ENCODE measurements at places on chromosomes 7 and 10. TPM values are rescaled to one million over a fixed set of nuclear protein-coding genes. Genes with fewer than 3 reads are reported as not detected.

- DNase-seq, result no peak
Observed at GRCh38 chr10:125926247-125926646, 29.9 kb downstream of the FANK1 start.

DNA sequence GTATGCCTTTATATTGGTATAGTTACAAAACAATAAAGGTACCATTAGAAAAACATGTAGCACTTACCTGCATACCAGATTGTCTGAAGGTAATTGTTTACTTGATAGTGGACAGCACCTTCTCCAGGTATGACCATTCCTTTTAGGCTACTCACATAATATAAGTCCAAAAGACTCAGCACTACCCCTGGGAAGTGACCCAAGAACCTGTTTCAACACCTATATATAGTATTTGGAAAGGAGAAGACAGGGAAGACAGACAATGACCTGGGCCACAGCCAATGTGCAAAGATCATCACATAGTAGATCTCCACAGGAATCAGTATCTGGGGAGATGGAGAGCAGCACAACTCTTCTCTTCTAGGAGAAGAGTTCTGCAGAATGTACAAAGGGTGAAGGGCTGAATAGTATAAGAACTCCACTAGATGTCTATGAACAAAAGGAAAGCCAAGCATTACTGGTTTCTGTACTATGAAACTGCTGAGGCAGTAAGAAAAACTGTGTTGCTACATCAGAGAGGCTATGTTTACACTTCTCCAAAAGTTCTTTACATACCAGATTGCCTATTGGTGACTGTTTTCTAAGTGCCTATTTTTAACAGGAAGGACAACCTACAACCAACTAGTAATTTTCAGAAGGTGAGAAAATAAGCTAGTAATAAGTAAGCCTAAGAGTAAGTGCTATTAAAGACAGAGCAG, 159.2 kb downstream of the BTAF1 start:
- no peak for DNase-seq

DNA sequence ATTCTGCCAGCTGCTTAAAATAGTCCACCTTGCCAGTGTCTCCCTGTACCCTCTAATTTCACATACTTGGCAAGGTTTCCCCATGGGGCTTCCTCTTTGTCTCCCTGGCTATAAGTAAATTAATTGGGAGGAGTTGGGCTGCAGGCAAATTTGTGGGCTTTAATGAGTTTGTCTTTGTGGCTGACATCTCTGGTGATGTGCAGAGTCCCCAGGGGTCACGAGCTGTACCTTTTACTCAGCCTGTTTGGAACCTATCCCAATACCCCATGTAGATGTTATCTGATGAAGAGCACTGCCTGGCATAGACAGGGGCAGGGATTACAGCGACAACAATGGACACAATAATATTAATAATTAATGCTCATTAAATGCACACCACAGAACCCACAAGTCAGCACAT, 132.5 kb downstream of the SLIT1 start:
- DNase-seq, result no peak

DNA sequence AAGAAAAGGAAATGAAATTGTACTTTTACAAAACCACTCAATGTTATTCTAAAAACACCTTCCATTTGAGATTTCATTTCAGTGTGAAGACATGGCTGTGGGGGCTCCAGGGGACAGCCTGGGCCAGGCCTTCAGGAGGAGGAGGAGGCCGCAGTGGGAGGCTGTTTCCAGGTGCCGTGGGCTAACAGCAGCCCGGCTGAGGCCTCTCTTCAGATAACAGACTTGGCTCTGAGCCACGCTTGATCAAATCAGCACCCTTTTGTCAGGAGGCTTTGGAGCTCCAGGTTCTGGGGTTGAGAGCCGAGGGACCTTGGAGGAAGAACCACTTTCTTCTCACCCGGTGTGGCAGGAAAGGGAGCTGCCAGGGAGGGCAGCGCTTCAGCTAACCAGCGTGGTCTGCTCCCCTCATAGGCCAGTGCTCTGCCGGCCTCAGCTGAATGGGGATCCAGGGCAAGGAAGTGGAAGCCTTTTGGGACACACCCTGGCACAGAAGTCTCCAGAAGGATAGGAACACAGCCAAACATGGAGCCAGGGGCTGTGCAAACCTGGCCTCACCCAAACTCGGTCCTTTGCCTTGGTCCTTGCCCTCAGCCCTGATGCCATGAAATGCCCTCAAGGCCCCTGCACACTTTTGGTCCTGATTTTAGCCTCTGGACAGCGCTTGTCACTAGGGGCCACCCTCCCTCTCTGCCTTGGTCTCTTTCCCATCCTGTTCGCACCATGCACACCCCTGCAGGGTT, 23.5 kb upstream of the CHST15 start:
- DNase-seq, result no peak

- DNase-seq, result no peak
Observed at GRCh38 chr7:72098807-72099580, 313.1 kb downstream of the CALN1 start.

DNA sequence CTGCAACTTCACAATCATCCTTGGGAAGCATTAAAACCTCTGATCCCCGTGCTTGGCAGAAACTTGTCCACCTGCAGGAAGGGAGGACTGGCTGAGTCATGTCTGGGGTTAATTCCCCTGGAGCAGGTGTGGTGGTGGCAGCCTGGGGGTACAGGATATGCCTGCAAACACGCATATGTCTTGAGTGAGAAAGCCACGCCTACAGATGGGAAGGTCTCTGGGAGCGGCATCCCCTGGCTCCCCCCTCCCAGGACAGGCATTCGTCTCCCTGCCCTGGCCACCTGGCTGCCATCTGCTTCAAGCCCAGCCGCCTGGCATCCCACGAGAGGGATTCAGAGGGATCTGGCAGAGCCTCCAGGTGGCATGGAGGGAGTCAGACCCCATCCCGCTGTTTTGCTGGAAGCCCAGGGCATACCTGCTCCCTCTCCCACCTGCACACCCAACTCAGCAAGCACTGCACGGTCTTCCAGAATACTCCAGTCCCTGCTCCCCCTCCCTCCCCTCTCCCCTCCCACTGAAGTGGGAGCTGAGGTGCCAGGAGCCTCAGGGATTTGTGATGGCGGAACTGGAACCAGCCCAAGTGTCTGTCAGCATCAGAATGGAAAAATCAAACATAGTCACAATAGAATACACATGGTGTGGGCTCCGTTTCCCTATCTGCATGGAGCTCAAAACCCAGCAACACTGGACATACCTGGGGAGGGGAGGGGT, 61.0 kb downstream of the CAMK2B start:
- no peak for DNase-seq

DNA sequence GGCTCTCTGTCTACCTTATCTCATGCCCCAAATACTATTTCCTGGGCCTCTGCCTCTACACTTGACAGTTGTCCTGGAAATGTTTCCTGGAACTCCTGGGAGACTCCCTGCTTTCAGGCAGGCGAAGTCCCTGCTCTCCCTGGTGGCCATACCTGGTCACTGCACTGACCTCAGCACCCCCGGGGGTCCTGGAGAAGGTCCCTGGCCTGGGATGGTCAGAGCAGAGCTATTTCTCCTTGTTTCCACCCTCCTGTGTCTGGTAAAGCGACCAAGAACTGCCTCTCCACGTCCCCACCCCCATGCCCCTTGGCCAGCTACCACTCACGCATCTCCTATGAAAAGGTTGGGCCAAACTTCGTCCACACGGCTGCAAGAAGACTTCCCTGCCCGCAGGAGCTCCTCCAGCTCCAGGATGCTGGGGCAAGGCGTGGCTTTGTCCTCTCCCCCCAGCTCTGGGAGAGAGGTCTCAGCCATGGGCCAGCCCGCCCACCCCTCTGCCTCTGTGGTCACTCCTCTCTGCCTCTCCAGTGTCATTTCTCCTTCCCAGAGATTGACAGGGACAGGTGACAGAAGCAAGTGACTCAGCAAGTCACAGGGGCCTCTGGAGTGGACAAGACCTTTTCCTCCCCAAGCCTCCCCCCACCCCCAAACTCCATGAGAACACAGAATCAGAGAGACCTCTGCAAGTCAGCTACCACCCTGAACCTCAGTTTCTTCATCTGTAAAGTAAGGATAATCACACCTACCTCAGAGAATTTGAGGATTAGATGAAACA, 2.6 kb upstream of the SAMD8 start:
- DNase-seq, result peak; percentile 41

DNA sequence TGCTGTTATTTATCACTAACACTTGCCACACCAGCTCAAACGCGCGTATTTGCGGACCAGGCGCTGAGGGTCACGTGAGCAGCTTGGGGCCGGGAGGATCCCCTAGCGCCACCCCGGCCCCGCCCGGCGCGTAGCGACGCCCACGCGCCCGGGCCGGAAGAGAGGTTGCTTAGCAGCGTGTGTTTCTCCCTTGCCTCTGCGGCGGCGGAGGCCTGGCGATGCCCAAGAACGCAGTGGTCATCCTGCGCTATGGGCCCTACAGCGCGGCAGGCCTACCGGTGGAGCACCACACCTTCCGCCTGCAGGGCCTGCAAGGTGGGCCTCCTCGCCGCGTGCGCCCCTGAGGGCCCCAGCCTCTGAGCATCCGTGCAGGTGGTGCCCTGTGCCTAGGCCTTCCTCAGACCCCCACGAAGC, at the start of gene C10orf53:
Gene C10orf53 (plus strand): TSS at position 172 of the 414 bp plus-strand sequence. CDS start 47 bp downstream, at position 219.
- DNase-seq, result no peak

Gene LAMB4
- 0.19 TPM for polyA plus RNA-seq

Gene RP9
- polyA plus RNA-seq, result 13.3 TPM

Gene PNLIPRP2
- not detected for polyA plus RNA-seq

Gene UPK3BL1
- 30.9 TPM for polyA plus RNA-seq

Gene VENTX
- polyA plus RNA-seq, result 0.99 TPM

Gene EPHB6
- polyA plus RNA-seq, result 4.2 TPM

Data from heart left ventricle (tissue), 16 donors.